ENCODE measurements at places on chromosomes 3 and 15. TPM values are rescaled to one million over a fixed set of nuclear protein-coding genes. Genes with fewer than 3 reads are reported as not detected.

Gene GOLGA8K
- total RNA-seq = not detected

Gene EFL1
- total RNA-seq = 23.1 TPM

Gene HRG
- total RNA-seq = 0.13 TPM

Gene FANCD2OS
- not detected for total RNA-seq

Gene TNFAIP8L3
- total RNA-seq = not detected

Gene CD200
- total RNA-seq = 27.8 TPM

Gene MYRIP
- total RNA-seq = 0.08 TPM

Gene SLC15A2
- 2.0 TPM for total RNA-seq

Gene RASGRP1
- total RNA-seq = 29.3 TPM

Measured in GM12878 (cell line).